ENCODE measurements at places on chromosomes 1 and 21. TPM values are rescaled to one million over a fixed set of nuclear protein-coding genes. Genes with fewer than 3 reads are reported as not detected.

The PLEKHN1 gene
- 5.2 TPM for total RNA-seq

The GBP7 gene
- not detected for total RNA-seq

The S100A2 gene
- 37.7 TPM for total RNA-seq

The TLCD4 gene
- 12.4 TPM for total RNA-seq

The FAM131C gene
- 17.8 TPM for total RNA-seq

The GUCA2A gene
- total RNA-seq = not detected

The KRTAP21-2 gene
- total RNA-seq = not detected

The EPB41 gene
- 5.1 TPM for total RNA-seq

The NR1I3 gene
- not detected for total RNA-seq

The CLCA1 gene
- total RNA-seq = not detected

The FUBP1 gene
- total RNA-seq = 108 TPM

The CD5L gene
- not detected for total RNA-seq

The SPRR2G gene
- not detected for total RNA-seq

The TMEM240 gene
- not detected for total RNA-seq

The EXO1 gene
- total RNA-seq = 22.7 TPM

The EFNA3 gene
- 11.6 TPM for total RNA-seq

The RCSD1 gene
- not detected for total RNA-seq

The FCRL4 gene
- not detected for total RNA-seq

The RNF186 gene
- not detected for total RNA-seq

The LAMTOR2 gene
- 146 TPM for total RNA-seq

The DENND2C gene
- 0.40 TPM for total RNA-seq

The HAO2 gene
- not detected for total RNA-seq

The CLDN17 gene
- total RNA-seq = not detected

The SERPINC1 gene
- not detected for total RNA-seq

The SLC2A5 gene
- 0.50 TPM for total RNA-seq

The PKP1 gene
- 0.03 TPM for total RNA-seq

The MYCL gene
- total RNA-seq = 1.1 TPM

The ARMH1 gene
- total RNA-seq = 0.67 TPM

The DMBX1 gene
- 0.61 TPM for total RNA-seq

Data from A549 treated with Hydrocortisone at 1 μM for 4 hours (cell line).